ENCODE measurements at places on chromosomes 6 and 20.

DNA sequence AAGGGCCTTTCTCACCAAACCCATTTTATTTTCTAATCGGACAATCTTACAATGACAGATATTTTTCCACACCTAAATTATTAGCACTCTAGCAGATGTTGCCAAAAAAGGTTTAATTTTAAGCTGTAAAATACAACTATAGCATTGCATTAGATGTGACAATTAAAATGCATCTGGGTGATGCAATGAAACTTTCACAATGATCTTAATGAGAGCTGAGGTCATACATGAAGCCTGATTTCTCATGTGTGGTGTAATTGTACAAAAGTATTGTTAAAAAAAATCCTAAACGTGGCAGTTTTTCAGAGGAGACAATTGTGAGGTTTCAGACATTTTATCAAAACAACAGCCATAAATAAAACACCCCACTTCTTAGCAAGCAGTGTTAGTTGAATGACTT is 606.0 kb downstream of the HDGFL1 start:
- no peak for DNase-seq

- no peak for DNase-seq
Measured at GRCh38 chr6:47407300-47408281, 70.0 kb upstream of the CD2AP start.

GRCh38 chr6:12909833-12910232 is 193.3 kb downstream of the PHACTR1 start:
- peak; percentile 96 for DNase-seq

DNA sequence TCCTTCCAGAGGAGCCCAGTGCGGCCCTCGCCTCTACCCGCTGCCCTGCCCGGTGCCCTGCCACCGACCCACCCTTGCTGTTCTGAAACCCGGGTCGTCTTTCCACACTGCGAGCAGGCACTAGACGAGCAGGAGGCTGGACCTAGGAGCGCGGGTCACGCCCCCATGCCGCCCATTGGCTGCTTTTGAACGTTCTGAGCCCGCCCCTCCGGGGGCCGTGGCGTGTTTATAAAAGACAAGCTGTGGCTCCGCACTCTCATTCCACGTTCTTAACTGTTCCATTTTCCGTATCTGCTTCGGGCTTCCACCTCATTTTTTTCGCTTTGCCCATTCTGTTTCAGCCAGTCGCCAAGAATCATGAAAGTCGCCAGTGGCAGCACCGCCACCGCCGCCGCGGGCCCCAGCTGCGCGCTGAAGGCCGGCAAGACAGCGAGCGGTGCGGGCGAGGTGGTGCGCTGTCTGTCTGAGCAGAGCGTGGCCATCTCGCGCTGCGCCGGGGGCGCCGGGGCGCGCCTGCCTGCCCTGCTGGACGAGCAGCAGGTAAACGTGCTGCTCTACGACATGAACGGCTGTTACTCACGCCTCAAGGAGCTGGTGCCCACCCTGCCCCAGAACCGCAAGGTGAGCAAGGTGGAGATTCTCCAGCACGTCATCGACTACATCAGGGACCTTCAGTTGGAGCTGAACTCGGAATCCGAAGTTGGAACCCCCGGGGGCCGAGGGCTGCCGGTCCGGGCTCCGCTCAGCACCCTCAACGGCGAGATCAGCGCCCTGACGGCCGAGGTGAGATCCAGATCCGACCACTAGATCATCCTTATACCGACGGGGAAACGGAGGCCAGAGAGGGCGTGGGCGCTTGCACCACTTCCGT is at the start of gene ID1:
TSS of gene ID1 (plus strand) at position 259 of the 871 bp plus-strand sequence. CDS start at position 358, 99 bp downstream.
- DNase-seq: peak; percentile 96

DNA sequence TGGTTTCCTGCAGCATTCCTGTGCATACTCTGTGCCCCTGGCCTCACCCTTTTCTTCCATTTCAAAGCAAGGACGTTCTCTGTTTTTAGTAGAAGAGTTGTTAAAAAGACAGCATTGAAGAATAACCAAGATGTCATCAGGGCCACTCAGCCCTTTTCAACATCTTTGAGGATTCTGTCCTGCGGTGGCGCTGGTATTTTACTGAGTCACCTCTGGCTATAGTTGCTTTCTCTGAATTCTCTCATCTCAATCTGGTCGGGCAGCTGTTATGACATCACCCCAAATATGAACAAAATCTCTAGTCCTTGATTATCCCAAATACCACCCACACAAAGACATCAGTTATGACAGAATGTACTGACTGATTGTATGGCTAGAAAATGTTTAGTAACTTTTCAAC is 204.2 kb downstream of the GRIK2 start:
- no peak for DNase-seq

- DNase-seq: peak; percentile 89
Measured at GRCh38 chr20:50762435-50763220, 31.2 kb downstream of the PARD6B start.

GRCh38 chr6:158758941-158759479 is 60.2 kb downstream of the EZR start:
- DNase-seq: peak; percentile 90
